Activated CD4-positive, CD25-positive, alpha-beta regulatory T cell treated with anti-CD3 and anti-CD28 coated beads, Interleukin-2, amount 50 U/mL, for 72 hours (primary cell): ENCODE measurements at places on chromosomes 13 and 19.

DNA sequence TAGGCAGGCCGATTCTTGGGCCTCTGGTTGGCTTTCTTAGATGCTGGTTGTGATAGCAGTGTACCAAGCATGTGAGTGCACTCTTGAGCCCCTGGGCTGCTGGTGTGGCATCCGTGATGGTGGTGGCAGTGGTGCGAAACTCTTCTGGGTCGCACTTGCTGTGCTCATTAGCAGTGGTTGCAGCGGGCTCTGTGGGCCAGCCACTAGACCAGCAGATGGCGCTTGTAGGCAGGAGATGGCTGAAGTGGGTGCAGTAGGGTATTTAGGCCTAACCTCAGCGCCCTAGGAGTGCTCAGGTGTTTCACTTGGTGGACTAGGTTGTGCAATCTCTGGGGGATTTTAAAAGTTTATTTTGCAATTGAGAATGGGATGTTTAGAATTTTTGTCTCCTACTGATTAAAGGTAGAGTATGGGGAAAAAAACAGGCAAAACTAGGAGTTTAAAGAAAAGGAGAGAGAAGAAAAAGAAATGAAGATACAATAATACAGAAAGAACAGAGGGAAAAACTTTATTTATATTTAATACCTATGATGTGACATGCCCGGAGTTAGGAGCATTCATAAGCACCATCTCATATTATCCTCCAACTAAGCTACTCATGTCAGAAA, 4.3 kb upstream of the ZNF17 start:
- DNase-seq: peak; percentile 64

DNA sequence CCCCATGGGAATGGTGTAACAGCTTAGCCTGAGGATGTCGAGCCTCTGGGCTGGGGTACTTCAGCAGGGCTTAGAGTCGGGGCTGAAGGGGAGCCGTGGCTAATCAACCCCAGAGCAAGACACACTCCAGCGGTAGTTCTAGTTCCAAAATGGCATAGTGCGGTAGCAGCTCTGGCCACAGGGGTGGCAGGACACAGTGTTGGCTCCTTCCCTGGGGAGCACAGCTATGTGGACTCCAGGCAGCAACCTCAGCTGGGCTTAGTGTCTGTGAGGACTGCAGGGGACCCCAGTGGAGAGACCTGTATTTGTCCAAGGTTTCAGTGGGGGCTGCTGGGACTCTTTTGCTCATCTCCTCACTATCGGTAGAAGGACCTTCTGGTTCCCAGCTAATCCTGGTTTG, 70.8 kb upstream of the PCDH20 start:
- DNase-seq: no peak

DNA sequence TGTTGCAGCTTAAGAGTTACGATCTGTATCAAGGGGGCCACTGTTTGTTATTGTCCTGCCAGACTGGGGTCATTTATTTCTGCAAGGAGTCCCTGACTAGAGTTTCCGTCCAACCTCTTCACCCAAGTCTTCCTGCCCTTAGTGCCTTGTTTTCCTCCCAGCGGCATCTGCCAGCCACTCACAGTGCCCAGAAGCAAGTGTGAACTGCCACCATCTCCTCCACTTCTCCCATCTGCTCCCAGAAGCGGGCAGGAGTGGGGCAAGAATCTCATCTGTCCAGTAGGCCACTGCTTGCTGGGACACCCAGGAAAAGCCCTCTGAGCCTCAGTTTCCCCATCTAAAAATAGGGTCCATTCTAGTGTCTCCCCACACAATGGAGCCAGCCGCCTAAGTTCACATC, 4.0 kb downstream of the NOVA2 start:
- DNase-seq: no peak

DNA sequence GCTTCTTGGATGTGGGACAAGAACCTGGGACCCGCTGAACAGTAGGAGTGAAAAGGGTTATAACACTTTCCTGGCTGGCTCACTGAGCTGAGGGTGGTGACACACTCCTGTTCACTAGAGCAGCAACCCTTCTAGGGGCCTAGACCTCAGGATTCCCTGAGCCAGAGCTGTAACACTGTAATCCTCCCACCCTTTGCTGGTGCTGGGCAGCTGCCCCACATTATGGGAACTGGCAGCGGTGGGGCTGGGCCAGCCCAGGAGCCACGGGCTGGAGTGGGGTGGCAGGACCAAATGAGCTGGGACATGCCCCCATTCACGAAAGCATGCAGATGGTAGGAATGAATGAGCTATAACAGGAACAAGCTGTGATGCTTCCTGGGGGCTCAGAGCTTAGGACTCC, 110.6 kb downstream of the B3GLCT start:
- no peak for DNase-seq

- no peak for DNase-seq
These were observed 1.5 kb upstream of the TUBB4A start for GRCh38 chr19:6503407-6504201.

DNA sequence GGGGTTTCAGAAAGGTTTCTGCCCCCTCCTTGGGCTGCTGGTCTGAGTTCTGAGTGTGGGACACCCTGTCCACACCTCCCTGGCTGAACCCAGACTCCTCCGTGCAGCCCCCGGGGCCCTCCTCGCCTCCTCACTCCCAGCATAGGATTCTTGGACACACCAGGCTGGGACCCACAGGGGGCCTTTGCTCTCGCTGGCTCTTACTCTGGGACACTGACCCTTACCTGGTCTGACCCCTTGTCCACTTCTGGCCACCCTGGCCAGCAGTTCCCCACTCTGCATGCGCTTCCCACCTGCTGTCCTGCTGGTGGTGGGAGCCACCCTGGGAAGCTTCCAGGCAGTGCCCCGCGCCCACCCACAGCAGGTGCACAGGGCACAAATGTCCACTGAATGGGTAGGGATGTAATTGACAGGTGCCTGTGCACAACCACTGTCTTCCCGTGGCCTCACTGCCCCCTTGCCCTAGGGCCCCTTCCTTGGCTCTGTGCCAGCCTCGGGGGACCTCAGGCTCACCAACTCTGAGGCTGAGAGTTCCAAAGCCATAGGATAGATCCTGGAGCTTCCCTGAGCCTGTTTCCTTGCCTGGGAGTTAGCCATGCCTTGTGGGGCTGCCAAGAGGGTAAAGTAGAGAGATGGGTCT, 7.0 kb upstream of the SLC25A42 start:
- DNase-seq: no peak

DNA sequence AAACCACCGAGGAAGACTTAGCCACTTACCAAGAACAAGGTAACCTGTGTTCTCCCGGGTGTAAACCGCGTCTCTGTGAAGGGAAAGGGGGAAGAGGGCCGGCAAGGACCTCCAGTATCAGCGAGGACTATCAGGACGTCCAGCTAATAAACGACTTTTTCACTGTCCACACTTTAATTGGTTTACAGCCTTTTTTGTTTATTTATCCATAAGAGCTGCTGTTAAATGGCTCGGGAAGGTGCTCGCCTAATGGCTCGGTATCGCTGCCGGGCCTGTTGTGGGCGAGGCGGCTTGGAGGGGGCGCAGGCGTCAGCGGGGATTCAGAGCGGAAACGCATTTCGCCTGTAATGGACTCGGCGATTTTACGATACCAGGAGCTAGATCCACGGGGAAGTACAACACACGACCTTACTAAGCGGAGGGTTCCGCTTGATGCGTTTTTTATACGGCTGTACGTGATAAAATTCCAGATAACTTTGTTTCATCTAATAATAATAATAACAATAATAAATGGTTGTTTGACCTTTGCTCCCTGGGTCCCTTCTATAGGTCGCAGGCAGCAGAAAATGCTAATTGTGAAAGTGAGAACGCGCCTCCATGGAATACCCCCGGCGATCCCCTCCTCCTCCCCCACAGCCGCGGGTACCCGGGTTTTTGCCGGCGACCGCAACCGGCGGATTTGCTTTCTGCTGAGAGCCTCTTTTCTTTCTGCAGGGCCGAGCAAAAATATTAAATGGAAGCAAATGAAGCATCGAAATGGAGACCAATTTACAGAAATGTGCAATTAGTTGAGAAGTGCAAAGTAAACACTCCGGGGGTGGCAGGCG, 2.5 kb upstream of the PDX1 start:
- DNase-seq: no peak

DNA sequence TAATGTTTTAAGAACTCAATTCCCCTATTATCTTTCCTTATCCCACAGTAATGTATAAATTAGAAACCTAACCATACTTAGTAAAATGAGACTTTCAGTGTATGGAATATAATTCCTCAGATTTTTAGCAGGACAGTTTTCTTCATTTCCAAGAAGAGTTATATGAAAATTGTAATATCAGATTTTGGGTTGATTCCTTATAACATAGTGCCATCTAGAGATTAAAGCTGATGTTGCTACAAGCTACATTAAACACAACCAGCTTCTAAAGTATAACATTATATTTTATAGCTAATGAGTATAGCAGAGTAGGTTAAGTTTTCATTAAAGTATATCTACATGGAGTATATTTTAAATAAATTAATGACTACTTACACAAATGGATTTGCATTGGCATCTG, 99.7 kb upstream of the MIR17HG start:
- no peak for DNase-seq

DNA sequence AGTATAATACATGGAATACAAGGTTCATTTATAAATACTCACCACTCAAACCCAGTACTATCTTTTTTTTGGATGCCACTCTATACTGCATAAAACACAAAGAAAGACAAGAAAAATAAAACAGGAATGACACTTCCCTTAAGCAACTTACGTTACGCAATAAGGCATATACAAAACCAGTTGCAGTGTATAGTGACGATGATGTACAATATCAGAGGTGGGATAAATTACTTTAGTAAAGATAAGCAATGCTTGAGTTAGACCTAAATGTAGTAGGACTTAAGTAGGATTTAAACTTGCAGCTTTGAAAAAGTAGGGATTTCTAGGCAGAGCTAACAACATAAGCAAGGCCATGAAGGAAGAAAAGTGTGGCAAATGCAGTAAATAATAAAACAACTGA, 374.9 kb downstream of the SPRY2 start:
- no peak for DNase-seq

GRCh38 chr19:53504885-53505284, 33.1 kb upstream of the ZNF331 start:
- DNase-seq: no peak

- no peak for DNase-seq
These were observed 4.2 kb downstream of the LYL1 start for GRCh38 chr19:13098277-13099072.
